Sciatic nerve (tissue), 2 donors: ENCODE measurements at places on chromosomes 3 and 15. TPM values are rescaled to one million over a fixed set of nuclear protein-coding genes. Genes with fewer than 3 reads are reported as not detected.

Gene RFX7
- total RNA-seq, result 19.6 TPM

Gene PRSS50
- total RNA-seq, result 0.13 TPM

Gene LEKR1
- 1.9 TPM for total RNA-seq

Gene PLCL2
- 33.5 TPM for total RNA-seq

Gene CAMK1
- 26.9 TPM for total RNA-seq

Gene ZCWPW2
- 3.3 TPM for total RNA-seq

Gene RLBP1
- not detected for total RNA-seq

Gene COL6A5
- total RNA-seq, result not detected

Gene ACP3
- 2.9 TPM for total RNA-seq

Gene PPIP5K1
- total RNA-seq, result 74.8 TPM

Gene ACOX2
- total RNA-seq, result 31.0 TPM

Gene SLC22A14
- 0.13 TPM for total RNA-seq

Gene SAXO2
- total RNA-seq, result 2.0 TPM

Gene PCOLCE2
- 22.6 TPM for total RNA-seq

Gene PARP6
- 113 TPM for total RNA-seq

Gene GPR149
- not detected for total RNA-seq

Gene TLR9
- total RNA-seq, result 1.1 TPM

Gene LMAN1L
- total RNA-seq, result not detected

Gene ADAMTSL3
- total RNA-seq, result 39.1 TPM

Gene EFCC1
- total RNA-seq, result 1.6 TPM

Gene MNS1
- 5.1 TPM for total RNA-seq

Gene ANKRD34C
- 0.13 TPM for total RNA-seq

Gene SIDT1
- 4.5 TPM for total RNA-seq

Gene RBM5
- 231 TPM for total RNA-seq
